ENCODE measurements at places on chromosomes 1 and 21.

- peak; percentile 23 for DNase-seq
Observed at GRCh38 chr1:58459911-58460310, 86.6 kb downstream of the OMA1 start.

DNA sequence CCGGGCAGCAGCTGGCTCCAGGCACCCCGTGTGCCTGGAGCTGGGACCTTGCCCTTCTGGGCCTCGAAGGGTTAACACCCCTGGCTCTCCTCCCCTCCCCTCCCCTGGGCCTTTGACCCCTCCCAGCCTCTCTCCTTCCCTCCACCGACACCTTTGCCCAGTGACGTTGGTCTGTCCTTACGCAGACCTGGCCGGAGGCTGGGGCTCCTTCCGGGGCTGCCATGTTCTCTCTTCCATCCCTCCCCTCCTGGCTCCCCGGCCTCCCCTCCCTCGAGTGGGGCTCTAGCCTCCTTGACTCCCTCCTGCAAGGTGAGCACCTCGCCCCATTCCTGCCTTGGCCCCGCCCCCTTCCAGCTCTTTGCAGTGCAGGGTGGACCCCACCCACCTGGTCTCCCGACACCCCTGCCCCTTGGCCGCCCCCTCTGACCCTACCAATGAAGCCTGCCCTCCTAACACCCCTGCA, at the start of gene TMEM82:
Gene TMEM82, plus strand, starts transcription at position 161 of the 463 bp plus-strand sequence. Its CDS starts 61 bp downstream, at position 222.
- DNase-seq: no peak

DNA sequence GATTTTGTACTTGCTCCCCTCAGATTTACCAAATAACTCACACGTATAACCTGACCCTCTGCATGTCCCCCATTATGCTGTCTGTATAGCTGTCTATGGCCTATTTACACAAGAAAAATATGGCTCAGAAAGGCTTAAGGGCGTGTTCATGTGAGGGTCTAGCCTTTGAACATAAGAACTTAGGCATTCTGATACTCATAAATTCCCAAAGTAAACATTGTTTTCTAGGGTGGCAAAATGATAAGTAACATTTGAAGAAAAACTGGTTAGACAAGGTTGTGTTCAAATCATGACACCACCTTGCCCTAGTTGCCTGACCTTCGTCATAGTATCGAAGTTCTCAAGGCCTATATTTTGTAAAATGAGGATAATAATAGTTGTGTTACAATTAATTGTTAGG, 394.6 kb downstream of the LRRIQ3 start:
- DNase-seq: no peak

GRCh38 chr1:37071829-37072228, 37.5 kb upstream of the GRIK3 start:
- no peak for DNase-seq

- no peak for DNase-seq
Observed at GRCh38 chr1:197393772-197394171, 125.7 kb downstream of the CRB1 start.

DNA sequence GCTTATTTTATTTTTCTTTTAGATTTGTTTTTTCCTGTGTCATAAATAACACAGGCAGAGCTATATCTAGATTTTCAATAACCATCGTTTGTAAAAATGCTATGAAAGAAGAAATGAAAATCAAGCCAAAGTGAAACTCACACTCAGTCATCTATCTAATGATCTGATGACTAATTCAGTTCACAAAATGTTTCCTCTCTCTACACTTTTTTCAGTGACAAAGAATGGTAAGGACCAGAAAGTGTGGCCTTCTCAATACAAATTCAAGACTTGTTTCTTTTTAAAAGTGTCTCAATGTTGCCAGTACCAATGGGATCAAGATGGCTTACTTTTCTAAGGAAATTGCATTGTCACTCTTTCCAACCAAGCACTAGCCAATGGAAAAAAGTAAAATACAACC, 282.8 kb upstream of the PKN2 start:
- DNase-seq: no peak

- DNase-seq: peak; percentile 69
Observed at GRCh38 chr1:163071405-163072255, 2.5 kb downstream of the RGS4 start.

DNA sequence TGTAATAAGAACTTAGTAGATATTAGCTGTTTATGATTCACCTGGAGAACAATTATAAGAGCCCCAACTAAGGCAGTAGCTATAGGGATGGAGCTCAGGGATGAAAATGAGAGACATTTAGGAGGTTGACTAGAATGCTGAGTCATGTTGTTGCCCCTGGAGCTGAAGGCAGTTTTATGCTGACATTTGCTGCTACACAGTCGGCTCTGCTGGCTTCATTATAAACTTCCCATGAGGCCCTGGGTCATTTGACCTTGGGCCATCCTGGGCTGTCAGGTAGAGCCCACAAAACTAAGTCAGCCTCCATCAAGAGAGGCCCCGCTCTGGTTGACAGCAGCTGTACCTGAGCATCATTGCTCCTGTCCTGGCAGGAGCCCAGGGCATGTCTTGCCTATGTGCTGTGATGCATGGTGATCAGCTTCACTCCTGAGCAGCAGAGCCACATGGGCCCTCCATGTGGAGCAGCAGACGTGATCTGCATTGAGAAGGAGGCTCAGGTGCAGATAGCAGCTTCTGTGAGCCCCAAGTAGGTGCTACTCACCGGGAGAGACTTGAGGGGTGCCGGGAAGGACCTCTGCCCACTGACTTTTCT, 112.4 kb downstream of the TBX19 start:
- no peak for DNase-seq

- DNase-seq: peak; percentile 92
Observed at GRCh38 chr1:157090196-157090647, 9.4 kb downstream of the ETV3L start.

- DNase-seq: no peak
Observed at GRCh38 chr1:201311356-201312011, 28.2 kb downstream of the PKP1 start.

DNA sequence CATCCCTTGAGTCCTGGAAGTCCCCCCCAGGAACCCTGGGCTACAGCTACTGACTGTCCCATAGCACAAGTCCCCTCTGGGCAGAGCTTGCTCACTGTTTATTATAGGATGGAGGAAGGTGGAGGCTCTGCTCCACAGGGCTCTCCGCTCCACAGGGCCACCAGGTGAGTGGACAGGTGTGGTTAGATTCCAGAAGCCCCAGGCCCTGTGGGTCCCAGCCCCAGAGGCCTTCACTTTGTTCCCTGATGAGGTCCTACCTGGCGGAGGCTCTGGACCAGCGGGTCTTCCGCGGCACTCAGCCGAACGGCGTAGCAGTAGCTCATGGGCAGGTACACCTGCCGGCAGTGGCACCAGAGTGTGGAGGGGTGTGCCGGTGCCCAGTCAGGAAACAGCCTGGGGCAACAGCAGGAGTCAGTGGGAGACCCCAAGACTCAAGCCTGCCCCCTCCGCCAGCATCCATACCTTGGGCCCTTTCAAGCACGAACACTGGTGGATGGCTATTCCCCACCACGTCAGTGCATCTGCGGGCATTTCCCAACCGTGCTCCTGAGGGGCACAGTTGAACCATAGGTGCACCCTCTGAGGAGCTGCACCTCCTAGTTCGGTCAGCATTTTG, 12.3 kb downstream of the LSS start:
- no peak for DNase-seq

All from fibroblast of skin of left biceps (primary cell).